ENCODE measurements at places on chromosomes 1 and 21. TPM values are rescaled to one million over a fixed set of nuclear protein-coding genes. Genes with fewer than 3 reads are reported as not detected.

GRCh38 chr1:143610196-143610595 lies 361.6 kb downstream of the FAM72C start:
- no peak overlapping the region for H3K27ac ChIP-seq
- no peak for DNase-seq
- H3K4me3 ChIP-seq = no peak overlapping the region
- no peaks in the 10 kb centered on the region for H3K27me3 ChIP-seq
- H3K36me3 ChIP-seq = no peaks in the 10 kb centered on the region

DNA sequence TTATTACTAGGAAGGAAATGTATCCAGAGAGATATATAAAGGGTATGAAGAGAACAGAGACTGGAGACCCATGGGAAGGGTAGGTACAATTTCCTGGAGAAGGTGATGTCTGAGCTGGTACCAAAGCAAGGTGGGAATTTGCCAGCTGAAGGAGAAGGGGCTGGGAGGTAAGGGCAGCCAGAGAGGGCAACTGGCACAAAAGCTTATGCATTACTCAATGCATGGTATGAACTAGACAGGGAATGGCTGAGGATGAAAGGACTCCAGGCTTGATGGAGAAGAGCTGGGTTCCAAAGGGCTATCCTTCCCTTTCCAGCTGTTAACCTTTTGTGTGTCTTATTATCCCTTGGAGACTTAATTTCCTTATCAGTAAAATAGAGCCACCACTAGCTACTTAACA lies 113.6 kb upstream of the GADD45A start:
- no peaks in the 10 kb centered on the region for H3K36me3 ChIP-seq
- no peak overlapping the region for H3K4me3 ChIP-seq
- H3K27ac ChIP-seq = no peak overlapping the region
- no peak for DNase-seq
- H3K4me1 ChIP-seq = peaks cover 64% of the 10 kb centered on the region

- peaks cover 23% of the 10 kb centered on the region for H3K27me3 ChIP-seq
- no peaks in the 10 kb centered on the region for H3K36me3 ChIP-seq
- no peak overlapping the region for H3K27ac ChIP-seq
- H3K4me3 ChIP-seq = no peak overlapping the region
Observed at GRCh38 chr21:34914239-34914638, 134.9 kb downstream of the RUNX1 start.

DNA sequence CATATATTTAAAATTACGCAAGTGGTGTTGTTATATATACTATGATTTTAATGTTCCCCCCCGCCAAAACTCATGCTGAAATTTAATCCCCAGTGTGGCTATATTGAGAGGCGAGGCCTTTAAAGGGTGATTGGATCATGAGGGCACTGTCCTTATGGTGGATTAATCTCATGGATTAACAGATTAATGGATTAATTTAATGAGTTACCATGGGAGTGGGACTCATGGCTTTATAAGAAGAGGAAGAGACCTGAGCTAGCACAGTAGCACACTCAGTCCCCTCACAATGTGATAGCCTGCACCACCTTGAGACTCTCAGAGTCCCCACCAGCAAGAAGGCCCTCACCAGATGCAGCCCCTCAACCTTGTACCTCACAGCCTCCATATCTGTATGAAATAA lies 34.8 kb downstream of the C1orf198 start:
- H3K4me3 ChIP-seq = no peak overlapping the region
- H3K36me3 ChIP-seq = no peaks in the 10 kb centered on the region
- peaks cover 11% of the 10 kb centered on the region for H3K4me1 ChIP-seq
- no peak overlapping the region for H3K27ac ChIP-seq
- H3K27me3 ChIP-seq = no peaks in the 10 kb centered on the region
- DNase-seq = no peak

- H3K27ac ChIP-seq = peak within 1 kb of the TSS; percentile 95
- H3K36me3 ChIP-seq = peaks cover 31% of the 10 kb centered on the region
- H3K4me3 ChIP-seq = peak within 1 kb of the TSS; percentile 91
- H3K4me1 ChIP-seq = peaks cover 15% of the 10 kb centered on the region
- DNase-seq = peak; percentile 94
- H3K27me3 ChIP-seq = no peaks in the 10 kb centered on the region
Observed at GRCh38 chr1:10398734-10399443, at the start of gene PGD. TSS of gene PGD (plus strand) at chr1:10399064. CDS start at chr1:10399118, 54 bp downstream.

GRCh38 chr1:117819301-117819700 lies 110.1 kb downstream of the GDAP2 start:
- peaks cover 30% of the 10 kb centered on the region for H3K4me1 ChIP-seq
- no peaks in the 10 kb centered on the region for H3K27me3 ChIP-seq
- no peak overlapping the region for H3K4me3 ChIP-seq
- H3K36me3 ChIP-seq = no peaks in the 10 kb centered on the region
- H3K27ac ChIP-seq = no peak overlapping the region

The GLIS1 gene
- total RNA-seq = 0.57 TPM

The LORICRIN gene
- not detected for total RNA-seq

GRCh38 chr1:198201956-198202784 lies 45.4 kb downstream of the NEK7 start:
- H3K4me3 ChIP-seq = no peak overlapping the region
- no peak overlapping the region for H3K27ac ChIP-seq
- H3K27me3 ChIP-seq = no peaks in the 10 kb centered on the region
- DNase-seq = no peak

The SLC44A5 gene
- total RNA-seq = 0.27 TPM

The SH2D5 gene
- total RNA-seq = 1.1 TPM

- peaks cover 59% of the 10 kb centered on the region for H3K4me1 ChIP-seq
- peak overlapping the region; percentile 39 for H3K27ac ChIP-seq
- H3K4me3 ChIP-seq = no peak overlapping the region
- no peak for DNase-seq
- no peaks in the 10 kb centered on the region for H3K36me3 ChIP-seq
Observed at GRCh38 chr1:201710632-201711597, 118.0 kb upstream of the IPO9 start.

- no peaks in the 10 kb centered on the region for H3K27me3 ChIP-seq
- no peak overlapping the region for H3K4me3 ChIP-seq
- H3K36me3 ChIP-seq = no peaks in the 10 kb centered on the region
- no peak overlapping the region for H3K27ac ChIP-seq
Observed at GRCh38 chr1:9490605-9491339, 48.5 kb upstream of the SLC25A33 start.

- H3K27me3 ChIP-seq = no peaks in the 10 kb centered on the region
- no peaks in the 10 kb centered on the region for H3K36me3 ChIP-seq
- peaks cover 19% of the 10 kb centered on the region for H3K4me1 ChIP-seq
- peak overlapping the region; percentile 75 for H3K4me3 ChIP-seq
- peak overlapping the region; percentile 64 for H3K27ac ChIP-seq
Observed at GRCh38 chr1:26158271-26158907, 490 bp upstream of the FAM110D start.

The ADCY10 gene
- not detected for total RNA-seq

- no peak for DNase-seq
- H3K4me3 ChIP-seq = no peak overlapping the region
- H3K27ac ChIP-seq = no peak overlapping the region
- no peaks in the 10 kb centered on the region for H3K4me1 ChIP-seq
Observed at GRCh38 chr1:159443066-159443750, 3.7 kb downstream of the OR10J1 start.

The MYOC gene
- 0.31 TPM for total RNA-seq

DNA sequence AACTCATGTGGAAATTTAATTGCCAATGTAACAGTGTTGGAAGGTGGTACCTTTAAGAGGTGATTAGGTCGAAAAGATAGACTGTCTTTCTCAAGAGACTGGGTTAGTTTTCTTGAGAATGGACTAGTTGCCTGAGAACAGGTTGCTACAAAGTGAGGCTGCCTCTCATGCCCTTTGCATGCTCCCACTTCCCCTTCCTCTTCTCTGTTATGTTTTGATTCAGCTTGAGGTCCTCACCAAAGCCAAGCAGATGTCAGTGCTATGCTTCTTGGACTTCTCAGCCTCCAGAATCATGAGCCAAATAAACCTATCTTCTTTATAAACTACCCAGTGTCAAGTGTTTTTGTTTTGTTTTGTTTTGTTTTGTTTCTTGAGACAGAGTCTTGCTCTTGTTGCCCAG lies 187.0 kb upstream of the RUNX1 start:
- H3K4me3 ChIP-seq = no peak overlapping the region
- DNase-seq = no peak
- no peak overlapping the region for H3K27ac ChIP-seq
- H3K27me3 ChIP-seq = no peaks in the 10 kb centered on the region

All from esophagus squamous epithelium (tissue), 5 donors.